ENCODE measurements at places on chromosomes 4 and X.

DNA sequence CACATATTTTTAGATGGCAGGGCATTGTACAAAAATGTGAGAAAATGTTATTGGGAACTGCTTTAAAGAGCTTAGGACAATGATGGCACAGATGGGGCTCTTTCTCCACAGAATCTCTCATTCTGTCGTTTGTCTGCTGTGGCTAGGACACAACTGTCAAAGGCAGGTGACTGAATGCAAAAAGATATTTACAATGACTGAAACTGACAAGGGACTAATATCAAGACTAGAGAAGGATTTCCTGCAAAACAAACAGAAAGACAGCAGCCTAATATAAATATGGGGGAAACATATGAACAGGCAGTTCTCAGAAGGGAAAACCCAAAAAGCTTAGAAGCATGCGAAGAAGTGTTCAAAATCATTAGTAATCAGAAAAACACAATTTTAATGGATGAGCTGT is 177.5 kb upstream of the AFF2 start:
- no peak for DNase-seq

- peak; percentile 5 for DNase-seq
Measured at GRCh38 chr4:177455561-177455970, 13.3 kb upstream of the AGA start.

GRCh38 chr4:27934871-27935270 is 1074.2 kb downstream of the STIM2 start:
- no peak for DNase-seq

DNA sequence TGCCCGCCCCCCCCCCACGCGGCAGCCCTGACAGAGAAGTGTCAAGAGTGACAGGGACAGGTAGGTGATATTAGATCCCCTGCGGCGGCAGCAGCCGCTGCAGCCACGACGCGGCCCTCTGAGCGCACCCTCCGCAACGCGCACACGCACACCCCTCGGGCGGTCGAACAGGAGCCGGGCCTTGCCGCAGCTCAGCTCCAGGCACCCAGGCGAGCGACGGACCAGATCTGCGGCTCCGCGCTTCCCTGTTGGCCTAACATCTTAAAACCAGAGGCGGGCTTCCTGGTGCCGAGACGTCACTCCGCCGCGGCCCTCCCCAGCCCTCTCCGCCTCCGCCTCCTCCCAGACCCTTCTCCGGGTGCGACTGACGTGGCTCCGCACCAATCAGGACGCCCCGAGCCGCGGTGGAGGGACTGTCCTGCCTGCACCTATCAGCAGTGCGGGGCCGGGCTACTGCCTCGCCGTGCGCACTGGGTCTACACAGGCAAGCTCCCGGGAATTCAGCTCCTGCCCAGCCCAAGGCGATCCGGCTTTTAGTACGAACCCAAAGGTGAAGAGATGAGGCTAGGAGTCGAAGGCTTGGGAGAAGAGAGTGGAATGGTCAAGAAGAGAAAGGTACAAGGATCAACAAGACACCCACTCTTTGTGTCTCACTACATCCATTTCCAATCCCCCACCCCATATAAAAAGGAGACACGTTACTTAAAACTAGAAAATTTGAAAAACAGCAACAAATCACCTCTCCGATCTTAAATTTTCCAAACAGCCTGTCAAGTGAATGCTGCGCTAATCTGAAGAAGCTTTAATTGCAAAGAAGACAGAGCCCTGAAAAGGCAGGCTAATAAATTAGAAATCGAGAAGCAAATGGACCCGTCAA is at the start of gene PITX2:
PITX2 (minus strand) TSS at position 237 of the 877 bp plus-strand sequence. CDS start 617 bp downstream, outside the sequence.
- peak; percentile 83 for DNase-seq

- peak; percentile 60 for DNase-seq
Measured at GRCh38 chr4:152515678-152516077, 20.2 kb downstream of the FBXW7 start.

- peak; percentile 61 for DNase-seq
Measured at GRCh38 chr4:6885953-6886557, 23.6 kb upstream of the TBC1D14 start.

DNA sequence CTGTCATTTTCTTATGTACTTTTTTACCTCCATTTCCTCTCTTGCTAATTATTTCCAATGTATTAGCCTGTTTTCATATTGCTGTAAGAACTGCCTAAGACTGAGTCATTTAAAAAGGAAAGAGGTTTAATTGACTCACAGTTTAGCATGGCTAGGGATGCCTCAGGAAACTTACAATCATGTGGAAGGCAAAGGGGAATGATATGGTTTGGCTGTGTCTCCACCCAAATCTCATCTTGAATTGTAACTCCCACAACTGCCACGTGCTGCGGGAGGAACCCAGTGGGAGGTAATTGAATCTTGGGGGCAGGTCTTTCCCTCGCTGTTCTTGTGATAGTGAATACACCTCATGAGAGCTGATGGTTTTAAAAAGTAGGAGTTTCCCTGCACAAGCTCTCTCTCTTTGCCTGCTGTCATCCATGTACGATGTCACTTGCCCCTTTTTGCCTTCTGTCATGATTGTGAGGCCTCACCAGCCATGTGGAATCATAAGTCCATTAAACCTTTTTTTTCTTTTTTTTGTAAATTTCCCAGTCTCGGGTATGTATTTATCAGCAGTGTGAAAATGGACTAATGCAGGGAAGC is 870.0 kb upstream of the INTU start:
- no peak for DNase-seq

GRCh38 chr4:88012647-88013046 is 5.2 kb downstream of the PKD2 start:
- DNase-seq = no peak

GRCh38 chr4:142715727-142716126 is 130.4 kb downstream of the INPP4B start:
- no peak for DNase-seq

- no peak for DNase-seq
Measured at GRCh38 chr4:57504139-57504538, 394.0 kb upstream of the IGFBP7 start.

GRCh38 chrX:123590842-123591486 is 141.9 kb downstream of the THOC2 start:
- peak; percentile 22 for DNase-seq

GRCh38 chr4:25347473-25347872 is 29.6 kb upstream of the ANAPC4 start:
- no peak for DNase-seq

DNA sequence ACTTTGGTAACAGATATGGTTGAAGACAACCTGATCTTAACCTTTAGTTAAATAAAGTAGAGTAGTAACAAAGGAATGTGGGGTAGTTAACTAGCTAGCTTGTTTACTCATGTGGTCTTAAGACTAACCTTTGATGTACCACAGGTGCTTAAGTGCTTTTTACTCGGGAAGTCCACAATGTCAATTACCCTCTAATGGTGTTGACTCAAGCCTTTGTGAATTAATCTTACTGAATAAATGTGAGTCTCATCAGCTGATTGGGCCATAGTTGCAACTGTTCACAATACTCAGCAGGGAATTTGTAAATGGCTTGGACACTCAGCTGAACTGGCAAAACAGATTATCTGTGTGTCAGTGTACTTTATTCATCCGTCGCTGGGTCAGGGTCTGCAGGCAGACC is 119.0 kb upstream of the UGT8 start:
- no peak for DNase-seq

- DNase-seq = no peak
Measured at GRCh38 chrX:66751136-66751782, 112.4 kb upstream of the EDA2R start.

- DNase-seq = no peak
Measured at GRCh38 chrX:23610495-23610894, 56.8 kb upstream of the PRDX4 start.

DNA sequence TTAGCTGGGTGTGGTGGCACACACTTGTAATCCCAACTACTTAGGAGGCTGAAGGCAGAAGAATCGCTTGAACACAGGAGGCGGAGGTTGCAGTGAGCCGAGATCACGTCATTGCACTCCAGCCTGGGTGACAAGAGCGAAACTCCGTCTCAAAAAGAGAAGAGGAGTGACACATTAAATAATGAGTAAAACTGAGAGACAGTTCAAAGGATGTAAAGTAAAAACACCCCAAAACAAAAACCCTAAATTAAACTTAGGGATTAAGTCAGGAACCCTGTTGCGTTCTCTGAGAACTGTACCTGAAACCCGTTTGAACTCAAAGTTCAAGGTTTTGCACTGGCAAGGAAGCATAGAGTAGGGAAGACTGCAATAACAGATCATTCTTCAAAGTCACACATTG is 141.7 kb downstream of the BRWD3 start:
- DNase-seq = no peak

Measured in astrocyte of the spinal cord (primary cell).